ENCODE measurements at places on chromosomes 16 and 17. TPM values are rescaled to one million over a fixed set of nuclear protein-coding genes. Genes with fewer than 3 reads are reported as not detected.

GRCh38 chr16:1157639-1158455 is 4.9 kb downstream of the CACNA1H start:
- DNase-seq: no peak

- DNase-seq: peak; percentile 65
Observed at GRCh38 chr17:5770441-5771270, 186.3 kb upstream of the NLRP1 start.

- DNase-seq: no peak
Observed at GRCh38 chr17:9669551-9670008, 24.3 kb downstream of the USP43 start.

DNA sequence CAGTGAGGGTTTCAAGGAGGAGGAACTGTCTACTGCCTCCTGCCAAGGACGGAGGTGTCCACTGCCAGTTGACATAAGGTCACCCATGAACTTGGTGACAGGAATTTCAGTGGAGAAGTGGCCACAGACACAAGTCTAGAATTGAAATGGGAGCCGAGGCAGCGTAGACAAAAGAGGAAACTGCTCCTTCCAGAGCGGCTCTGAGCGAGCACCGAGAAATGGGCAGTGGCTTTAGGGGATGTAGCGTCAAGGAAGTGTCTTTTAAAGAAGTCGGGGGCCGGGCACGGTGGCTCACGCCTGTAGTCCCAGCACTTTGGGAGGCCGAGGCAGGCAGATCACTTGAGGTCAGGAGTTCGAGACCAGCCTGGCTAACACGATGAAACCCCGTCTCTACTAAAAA is 3.1 kb upstream of the SERPINF1 start:
- no peak for DNase-seq

TBC1D3K gene
- total RNA-seq: not detected

CDH11 gene
- total RNA-seq: 65.1 TPM

Measured in SJCRH30 (cell line).